ENCODE measurements at places on chromosomes 4 and X.

DNA sequence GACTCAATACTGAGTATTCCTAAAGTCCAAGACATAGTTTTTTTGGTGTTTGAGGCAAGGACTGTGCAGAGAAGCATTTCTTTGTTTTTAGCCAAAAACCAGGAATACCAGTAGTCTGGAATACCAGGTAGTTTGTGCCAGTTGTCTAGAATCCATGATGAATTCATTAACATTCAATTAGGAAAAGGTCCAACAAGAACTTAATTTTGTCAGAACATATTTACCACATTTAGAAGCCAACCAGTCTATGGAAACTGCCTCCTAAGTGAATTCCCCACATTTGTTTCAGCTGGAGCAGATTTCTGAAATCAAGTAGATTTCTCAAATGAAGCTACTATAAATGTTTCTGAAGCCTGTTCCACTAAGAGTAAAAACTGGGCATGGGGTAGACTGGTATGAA is 1584.8 kb upstream of the ADGRL3 start:
- no peak for DNase-seq

DNA sequence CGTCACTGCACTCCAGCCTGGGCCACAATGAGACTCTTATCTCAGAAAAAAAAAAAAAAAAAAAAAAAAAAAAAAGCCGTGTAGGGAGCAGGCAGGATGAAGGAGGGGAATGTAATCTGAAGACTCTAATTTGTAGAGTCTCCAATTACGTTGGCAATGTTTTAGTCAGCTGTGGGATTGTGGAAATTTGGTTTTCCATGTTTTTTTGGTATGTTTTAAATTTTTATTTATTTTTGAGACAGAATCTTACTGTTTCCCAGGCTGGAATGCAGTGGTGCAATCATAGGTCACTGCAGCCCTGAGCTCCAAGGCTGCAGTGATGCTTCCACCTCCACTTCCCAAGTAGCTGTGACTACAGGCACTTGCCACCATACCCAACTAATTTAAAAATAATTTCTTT is 56.5 kb downstream of the NSD2 start:
- DNase-seq: no peak

GRCh38 chr4:117467404-117467803 is 382.0 kb upstream of the TRAM1L1 start:
- no peak for DNase-seq

GRCh38 chr4:155539746-155540145 is 126.9 kb upstream of the GUCY1A1 start:
- no peak for DNase-seq
